ENCODE measurements at places on chromosomes 1 and 21. TPM values are rescaled to one million over a fixed set of nuclear protein-coding genes. Genes with fewer than 3 reads are reported as not detected.

DNA sequence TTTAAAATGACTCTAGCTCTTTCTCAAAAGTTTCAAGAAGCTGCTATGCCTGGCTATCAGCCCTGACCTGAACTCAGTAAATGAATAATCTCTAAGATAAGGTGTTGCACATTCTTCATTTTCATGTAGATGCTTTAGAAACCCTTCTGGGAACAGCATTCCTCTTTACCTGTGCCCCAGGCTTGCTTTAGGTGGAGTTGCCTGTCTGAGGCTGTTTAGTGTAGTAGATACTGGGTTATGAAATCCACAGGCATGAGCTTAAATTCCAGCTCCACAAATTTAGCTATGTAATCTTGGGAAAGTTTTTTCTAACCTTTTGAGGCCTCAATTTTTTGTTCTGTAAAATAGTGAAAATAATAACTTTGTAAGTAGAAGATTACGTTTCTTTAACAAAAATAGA lies 41.6 kb downstream of the ATP6V1G3 start:
- no peak for DNase-seq

- peak; percentile 12 for DNase-seq
Measured at GRCh38 chr1:164320790-164321731, 237.9 kb upstream of the PBX1 start.

- DNase-seq: no peak
Measured at GRCh38 chr1:171179318-171180227, 5.5 kb upstream of the FMO2 start.

GRCh38 chr1:67105508-67105907 lies 29.3 kb downstream of the C1orf141 start:
- DNase-seq: no peak

DNA sequence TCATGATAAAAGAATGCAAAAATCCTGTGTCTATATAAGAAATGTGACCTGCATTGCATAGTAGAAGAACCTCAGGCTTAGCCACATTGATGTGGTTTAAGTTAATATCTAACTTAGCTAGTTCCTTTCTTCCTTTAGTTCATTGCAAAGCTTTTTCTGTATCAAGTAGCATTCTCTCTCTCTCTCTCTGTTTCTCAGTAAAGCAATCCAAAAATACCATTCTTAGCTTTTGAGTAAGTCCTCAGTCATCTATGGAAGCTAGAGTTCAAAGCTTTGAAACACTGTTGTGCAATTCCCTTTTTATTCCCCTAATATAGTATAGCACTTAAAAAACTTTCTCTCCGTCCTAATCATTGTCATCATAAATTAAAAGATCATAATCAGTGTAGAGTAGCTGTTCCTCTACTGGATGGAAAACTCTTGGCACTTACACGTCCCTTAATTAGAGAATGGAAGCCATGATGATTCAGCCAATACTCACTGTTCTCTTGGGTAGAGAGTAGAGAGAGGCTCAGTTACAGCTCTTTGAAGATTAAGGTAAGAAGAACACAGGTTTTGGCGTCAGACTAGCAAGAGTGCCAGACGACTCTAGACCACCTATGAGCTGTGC lies 350.3 kb upstream of the LYPLAL1 start:
- DNase-seq: no peak

- DNase-seq: no peak
Measured at GRCh38 chr21:41369105-41369919, 7.5 kb downstream of the MX2 start.

The VANGL2 gene
- total RNA-seq: 12.5 TPM

The OR2W3 gene
- 1.6 TPM for total RNA-seq

Measured in occipital lobe (tissue), 3 donors.